NCI-H345 (cell line): ENCODE measurements at places on chromosomes 7 and 10.

GRCh38 chr10:58435297-58435985 is 50.2 kb downstream of the TFAM start:
- DNase-seq, result no peak

- DNase-seq, result no peak
Observed at GRCh38 chr10:93718937-93719725, 16.7 kb upstream of the FRA10AC1 start.

- no peak for DNase-seq
Observed at GRCh38 chr7:152185558-152185957, 160.1 kb downstream of the GALNT11 start.

DNA sequence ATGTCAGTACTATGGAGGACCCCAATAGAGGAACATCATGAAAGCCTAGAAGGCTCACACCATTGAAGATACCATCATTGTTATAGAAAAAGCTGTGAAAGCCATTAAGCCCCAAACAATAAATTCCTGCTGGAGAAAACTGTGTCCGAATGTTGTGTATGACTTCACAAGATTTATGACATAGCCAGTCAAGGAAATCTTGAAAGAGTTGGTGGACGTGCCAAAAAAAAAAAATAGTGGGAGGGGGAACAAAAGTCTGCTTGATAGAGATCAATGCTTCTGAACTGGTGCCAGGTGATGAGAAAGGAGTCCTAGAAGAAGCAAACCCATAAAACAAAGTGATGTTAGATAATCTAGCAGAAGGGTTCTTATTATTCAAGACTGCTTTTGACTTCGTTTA is 41.2 kb downstream of the RALA start:
- no peak for DNase-seq

DNA sequence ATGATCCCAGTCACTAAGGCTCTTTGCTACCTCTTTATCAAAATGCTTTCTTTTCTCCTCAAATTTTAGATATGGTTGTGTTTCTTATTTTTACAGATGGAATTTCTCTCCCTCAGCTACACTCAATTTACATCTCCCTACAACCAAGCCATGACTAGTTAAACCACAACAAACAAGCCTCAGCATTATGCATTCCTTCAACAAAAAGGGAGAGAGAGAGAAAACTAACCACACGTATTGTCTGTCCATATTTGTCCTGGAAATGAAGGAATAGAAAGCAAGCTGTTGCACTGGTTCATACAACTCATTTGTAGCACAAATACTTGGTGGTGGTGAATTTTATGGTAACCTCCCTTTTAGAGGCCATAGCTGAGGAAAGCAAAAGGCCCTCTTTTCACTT is 286.4 kb downstream of the AHR start:
- DNase-seq, result no peak

- no peak for DNase-seq
Observed at GRCh38 chr7:106848851-106849442, 16.1 kb upstream of the PIK3CG start.

- DNase-seq, result peak; percentile 14
Observed at GRCh38 chr7:155203882-155204691, 93.6 kb upstream of the INSIG1 start.

DNA sequence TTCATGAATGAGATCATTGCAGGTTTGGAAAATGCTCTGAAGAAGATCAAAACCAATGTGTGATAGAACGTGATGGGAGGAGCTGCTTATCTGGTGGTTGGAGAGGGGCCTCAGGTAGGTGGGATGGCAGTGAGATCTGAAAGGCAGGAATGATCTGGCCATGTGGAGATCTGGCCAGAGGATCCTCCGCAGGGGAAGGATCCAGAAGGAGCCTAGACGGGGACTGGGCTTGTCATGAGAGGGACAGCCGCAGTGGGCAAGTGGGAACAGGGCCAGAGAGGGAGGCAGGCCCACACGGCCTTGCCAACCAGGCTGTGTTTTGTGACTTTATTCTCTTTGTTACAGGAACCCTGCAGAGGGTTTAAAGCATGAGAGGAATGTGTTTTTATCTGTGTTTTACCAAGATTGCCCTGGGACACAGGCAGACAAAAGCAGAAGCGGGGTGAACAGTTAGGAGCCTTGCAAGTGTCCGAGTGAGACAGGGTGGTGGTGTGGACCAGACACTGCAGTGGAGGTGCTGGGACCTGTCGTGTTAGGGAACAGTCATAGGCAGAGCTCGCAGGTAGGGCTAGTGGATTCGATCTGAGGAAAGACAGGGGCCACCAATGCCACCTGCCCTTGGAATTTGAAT is 66.6 kb downstream of the TLL2 start:
- DNase-seq, result no peak

- no peak for DNase-seq
Observed at GRCh38 chr7:8044761-8045430, 76.3 kb downstream of the GLCCI1 start.

- DNase-seq, result no peak
Observed at GRCh38 chr10:103845972-103846371, 9.4 kb downstream of the SH3PXD2A start.

DNA sequence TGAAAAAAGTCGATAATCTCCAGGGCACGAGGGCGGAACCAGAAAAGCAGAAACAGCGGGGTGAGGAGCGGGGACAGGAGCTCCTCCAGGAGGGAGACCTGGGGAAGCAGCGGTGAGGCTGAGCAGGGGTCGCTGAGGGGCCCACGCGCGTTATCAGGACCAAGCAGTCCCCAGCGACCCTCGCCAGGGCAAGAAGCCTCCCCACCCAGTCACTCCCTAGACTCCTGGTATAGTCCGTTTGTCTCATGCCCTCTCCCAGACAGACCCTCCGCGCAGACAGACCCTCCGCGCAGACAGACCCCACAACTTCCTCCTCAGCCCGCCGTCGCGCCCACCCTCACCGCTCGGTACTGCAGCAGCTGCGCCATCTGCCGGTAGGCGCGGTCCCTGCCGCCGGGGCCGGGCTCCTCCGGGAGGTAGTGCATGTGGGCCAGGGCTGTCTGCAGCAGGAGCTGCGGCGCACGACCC is 6.3 kb downstream of the ATG9B start:
- DNase-seq, result peak; percentile 49

DNA sequence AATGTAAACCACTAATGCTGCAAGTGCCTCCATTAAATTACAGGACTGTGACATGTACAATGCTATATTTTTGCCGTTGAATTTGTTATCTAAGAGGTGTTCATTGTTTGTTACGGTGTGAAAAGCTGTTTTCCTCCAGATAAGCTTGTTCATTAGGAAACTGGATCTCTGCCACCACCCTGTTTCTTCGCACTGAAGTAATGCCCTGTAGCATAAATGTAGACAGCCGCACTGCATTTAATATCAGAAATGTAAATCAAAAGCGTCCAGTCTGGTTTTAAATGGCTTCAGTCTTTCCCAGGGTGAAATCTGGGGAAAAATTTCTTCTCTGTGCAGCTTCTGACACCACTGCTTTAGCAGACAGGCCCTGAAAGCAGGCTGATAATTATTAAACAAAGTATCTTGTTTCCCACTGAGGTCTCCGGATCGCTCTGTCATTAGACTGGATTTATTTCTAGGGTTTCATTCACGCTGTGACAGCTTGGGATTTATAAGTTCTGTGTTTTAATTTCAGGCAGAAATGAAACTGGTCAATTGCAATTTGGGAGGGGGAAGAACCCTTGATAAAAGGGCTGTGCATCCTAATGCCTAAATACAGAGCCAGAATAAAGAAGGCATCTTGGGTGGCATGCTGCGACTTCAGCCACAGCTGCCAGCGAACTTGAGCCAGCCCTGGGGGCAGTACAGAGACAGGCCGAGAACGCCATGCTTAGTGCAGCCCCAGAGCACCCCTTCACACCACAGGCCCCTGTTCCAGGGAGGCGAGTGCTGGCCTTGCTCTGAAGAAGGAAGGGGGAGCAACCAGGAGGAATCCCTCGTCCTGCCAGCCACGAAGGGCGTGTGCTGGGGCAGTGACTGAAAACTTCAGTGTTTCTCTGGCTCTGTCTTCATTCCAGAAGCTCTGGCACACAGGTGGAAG is 547.7 kb upstream of the GALNT17 start:
- no peak for DNase-seq

DNA sequence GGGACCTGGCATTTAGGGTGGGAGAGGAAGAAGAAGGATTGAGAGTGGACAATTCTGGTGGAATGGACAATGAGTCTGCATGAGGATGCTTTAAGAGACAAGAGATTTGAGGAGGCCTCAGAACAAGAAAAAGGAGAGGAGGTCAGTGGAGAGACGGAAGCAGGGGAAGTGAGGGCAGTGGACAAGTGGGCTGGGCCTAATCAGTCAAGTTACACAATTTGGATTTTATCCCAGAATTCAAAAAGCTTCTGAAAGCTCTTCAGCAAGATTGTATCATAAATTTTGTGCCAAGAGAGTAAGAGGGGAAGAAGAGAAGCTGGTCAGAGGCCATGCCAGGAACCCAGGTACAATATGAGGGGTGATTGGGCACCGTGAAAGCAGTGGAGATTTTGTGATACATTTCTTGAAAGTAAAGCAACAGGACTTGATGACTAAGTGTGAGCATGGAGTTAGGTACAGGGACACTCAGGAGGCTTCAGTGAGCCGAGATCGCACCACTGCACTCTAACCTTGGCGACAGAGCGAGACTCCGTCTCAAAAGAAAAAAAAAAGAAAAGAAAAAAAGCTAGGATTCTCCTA is 19.3 kb upstream of the TSPAN13 start:
- no peak for DNase-seq

DNA sequence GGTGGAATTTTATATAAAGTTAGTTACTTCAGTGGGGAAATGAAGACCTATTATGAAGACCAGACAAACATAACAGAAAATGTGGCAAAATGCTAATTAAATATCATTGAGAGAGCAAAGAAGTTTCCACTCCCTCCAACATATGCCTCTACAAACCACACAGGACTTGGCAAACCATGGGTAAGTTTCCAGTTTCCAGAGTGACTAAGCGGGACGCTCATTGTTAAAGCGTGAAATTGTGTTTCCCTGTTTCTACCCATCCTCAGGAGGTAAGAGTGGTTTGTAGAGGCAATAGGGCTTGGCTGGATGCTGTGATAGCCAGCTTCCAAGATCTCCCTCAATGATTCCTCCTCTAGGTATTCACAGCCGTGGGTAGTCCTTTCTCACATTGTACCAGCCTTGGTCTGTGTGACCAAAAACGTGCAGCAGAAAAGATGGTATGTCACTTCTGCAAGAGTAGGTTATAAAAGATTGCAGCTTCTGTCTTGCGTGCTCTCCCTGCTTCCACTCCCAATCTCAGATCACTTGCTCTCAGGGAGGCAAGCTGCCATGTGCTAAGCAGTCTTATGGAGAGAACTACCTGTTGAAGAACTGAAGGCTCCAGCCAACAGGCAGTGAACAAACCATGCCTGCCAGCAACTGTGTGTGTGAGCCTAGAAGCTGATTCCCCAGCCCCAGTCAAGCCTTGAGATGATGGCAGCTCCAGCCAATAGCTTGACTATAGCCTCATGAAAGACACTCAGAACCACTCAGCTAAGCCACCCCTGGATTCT is 35.7 kb downstream of the CBX3 start:
- DNase-seq, result no peak

DNA sequence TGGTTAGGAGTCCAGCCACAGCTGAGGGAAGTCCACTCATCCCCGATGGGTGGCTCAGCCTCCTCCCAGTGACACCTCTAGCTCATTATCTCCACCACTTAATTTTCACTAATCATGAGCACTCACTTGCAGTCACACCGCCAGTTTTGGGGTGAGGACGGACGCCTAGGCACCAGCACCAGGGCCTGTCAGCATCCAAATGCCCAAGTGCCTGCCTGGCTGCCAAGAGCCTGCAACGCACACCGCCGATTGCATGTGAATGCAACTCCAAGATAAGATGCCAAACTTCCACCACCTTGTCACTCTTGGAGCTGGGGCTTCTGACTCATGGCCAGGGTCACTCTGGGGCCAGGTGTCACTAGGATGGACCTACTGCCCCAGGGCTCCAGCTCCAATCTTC is 24.4 kb upstream of the SMARCD3 start:
- DNase-seq, result no peak

DNA sequence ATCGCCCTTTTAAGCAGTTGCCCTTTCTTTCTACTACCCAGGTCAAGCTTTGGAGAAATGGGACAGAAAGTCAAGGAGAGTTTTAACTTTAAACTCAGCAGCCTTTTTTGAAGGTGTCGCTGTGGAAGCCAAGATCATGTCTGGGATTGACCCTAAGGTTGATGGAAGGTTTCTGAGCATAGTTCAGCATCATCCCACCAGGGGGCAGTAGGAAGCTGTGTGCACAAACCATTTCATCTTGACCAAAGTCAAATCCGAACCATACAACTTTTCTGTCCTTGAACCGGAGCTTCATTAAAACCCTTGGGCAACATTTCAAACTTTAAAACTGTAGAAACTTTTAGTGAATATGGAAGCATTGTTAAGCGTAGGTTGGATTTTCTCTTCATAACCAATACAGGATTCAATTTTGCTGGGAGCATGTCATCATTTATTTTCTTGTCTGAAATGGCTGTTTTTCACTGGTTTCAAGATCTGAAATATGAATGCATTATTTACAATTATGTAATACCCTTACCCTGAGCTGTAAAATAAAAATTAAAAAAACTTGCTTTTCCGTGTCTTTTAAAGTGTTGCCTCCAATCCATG is 214.4 kb upstream of the KIAA1217 start:
- DNase-seq, result no peak

GRCh38 chr10:30709229-30709628 is 79.7 kb upstream of the LYZL2 start:
- no peak for DNase-seq

GRCh38 chr7:151435971-151436370 is 4.0 kb downstream of the CRYGN start:
- DNase-seq, result no peak

- DNase-seq, result no peak
Observed at GRCh38 chr10:29240986-29241660, 47.7 kb upstream of the LYZL1 start.

- DNase-seq, result no peak
Observed at GRCh38 chr7:81691199-81691821, 78.5 kb downstream of the HGF start.

DNA sequence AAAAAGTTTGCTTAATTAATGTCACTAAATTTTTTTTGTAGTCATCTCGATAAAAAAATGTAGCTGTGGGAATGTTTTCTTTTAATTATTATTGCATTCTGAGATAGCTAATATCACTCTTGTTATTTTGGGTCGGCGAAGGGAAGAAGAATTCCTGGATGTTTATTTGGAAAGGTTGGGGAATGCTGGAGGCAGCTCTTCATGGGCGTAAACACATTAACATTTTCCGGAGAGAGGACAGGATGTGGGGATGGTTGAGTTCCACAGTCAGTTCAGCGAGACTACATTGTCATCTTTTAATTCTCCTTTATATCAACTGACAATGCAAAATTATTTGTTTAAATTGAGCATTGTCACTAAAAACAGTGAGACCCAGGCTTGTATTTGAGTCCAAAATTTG is 72.5 kb downstream of the RAMP3 start:
- no peak for DNase-seq

- no peak for DNase-seq
Observed at GRCh38 chr10:84047258-84048010, 91.9 kb upstream of the GHITM start.

GRCh38 chr10:13483073-13483472 is 45.7 kb downstream of the BEND7 start:
- DNase-seq, result no peak
